Mammary microvascular endothelial cell (primary cell): ENCODE measurements at places on chromosomes 7 and 10. TPM values are rescaled to one million over a fixed set of nuclear protein-coding genes. Genes with fewer than 3 reads are reported as not detected.

NUTM2D gene
- 1.9 and 4.1 TPM in 2 replicates for total RNA-seq

CRHR2 gene
- total RNA-seq = not detected in 2 replicates

FGFR2 gene
- total RNA-seq = 0.10 and 0.13 TPM in 2 replicates

TMEM196 gene
- not detected in 2 replicates for total RNA-seq

GRID2IP gene
- total RNA-seq = not detected in 2 replicates

ARHGEF5 gene
- 0.53 and 0.54 TPM in 2 replicates for total RNA-seq

AOAH gene
- total RNA-seq = 0.07 TPM in 1 of 2 replicates, not detected in the other
